ENCODE measurements at places on chromosomes 1 and 21.

DNA sequence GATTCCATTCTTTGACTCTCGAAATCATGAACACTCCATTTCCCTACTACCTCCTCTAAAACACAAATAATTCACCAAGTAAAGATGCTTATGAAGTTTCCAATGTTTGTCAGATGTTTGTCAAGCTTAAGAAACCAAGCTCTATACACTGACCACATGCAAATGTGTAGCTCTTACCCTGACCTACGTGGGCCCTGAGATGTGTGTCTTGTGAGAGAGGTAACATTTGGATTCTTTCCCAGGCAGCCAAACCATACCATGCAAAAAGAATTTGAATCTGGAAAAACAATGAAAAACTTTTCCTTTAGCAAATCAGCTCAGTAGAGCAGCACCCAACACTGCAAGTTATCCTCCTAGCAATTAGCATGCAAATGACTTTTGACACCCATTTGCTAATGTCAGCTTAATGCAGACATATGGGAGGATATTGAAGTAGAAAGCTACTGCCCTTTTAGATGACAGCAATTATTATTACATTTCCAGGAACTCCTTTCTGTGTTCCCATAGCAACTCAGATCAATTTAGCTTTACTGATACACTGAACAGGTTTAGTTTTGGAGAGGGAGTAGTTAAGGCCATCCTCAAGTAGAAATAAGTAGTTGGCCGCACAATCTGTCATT is 83.2 kb upstream of the RGS4 start:
- no peak for DNase-seq

GRCh38 chr1:16012590-16013219 is 5.1 kb downstream of the HSPB7 start:
- DNase-seq = no peak

DNA sequence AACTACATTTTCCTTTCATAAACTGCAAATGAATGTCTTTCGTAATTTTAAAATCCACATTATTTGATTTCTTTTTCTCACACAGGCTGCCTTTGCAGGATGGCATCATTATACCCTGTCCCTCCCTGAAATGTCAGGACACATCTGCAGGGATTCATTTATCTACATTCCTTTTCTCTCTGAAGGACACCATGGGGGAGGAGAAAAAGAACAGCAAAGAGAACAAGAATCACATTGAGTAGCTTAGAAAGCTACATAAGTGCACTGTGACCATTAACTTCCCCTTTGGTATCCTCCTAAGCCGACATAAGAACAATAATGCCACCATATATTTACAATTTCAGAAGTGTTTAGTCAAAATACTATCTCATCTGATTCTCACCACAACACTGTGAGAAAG is 129.5 kb downstream of the PIGK start:
- no peak for DNase-seq

DNA sequence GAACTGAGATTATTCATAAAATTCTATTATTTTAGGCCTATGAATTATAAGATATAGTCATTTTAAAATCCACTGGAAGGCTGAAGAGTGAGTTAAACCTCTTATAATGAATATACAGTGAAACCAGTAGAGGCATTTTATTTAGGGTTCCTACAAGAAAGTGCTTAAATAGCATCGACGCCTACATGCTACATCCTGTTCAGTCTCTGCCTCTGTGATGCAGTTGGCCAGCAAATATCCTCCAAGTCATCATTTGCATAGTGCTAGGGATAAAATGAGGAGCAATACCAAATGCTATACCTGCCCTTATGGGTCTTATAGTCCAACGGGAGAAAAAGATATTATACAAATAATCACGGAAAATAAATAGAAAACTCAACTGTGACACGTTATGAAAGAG is 59.6 kb downstream of the EDEM3 start:
- DNase-seq = no peak

GRCh38 chr1:216721863-216722262 is 1.4 kb downstream of the ESRRG start:
- DNase-seq = no peak

GRCh38 chr1:57106296-57106695 is 140.5 kb upstream of the C8B start:
- DNase-seq = no peak

DNA sequence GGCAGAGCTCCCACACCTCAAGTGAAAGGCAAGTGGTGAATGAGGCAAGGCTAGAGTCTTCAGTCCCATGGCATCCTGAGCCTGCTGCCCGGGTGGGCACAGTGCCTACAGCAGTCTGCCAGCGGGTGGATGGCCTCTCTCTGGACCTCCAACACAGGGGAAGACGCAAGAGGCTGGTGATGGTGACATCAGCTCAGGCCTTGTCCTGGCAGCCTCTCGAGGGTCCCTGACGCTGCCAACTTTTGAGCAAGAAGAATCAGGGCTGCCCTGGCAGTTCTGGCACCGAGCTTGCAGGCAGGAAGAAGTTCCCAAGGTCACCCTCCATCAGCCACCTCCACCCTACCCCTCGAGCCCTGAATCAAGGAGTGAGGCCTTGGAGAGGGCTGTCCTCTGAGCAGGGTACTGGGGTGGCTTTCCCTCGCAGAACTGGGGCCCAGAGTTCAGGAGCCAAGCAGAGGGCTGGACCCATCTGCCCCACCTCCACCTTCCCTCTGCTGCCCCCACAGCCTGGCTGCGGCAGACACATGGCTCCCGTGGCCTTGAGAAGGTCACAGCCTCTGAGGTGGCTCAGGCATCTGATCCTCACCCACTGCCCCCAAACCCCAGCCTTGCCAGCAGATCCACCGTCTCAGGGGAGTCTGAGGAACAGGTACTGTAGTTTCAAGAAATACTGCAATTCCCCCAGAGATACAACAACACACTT is 5.8 kb downstream of the RAP1GAP start:
- DNase-seq = no peak

GRCh38 chr1:224287714-224288113 is 42.3 kb downstream of the NVL start:
- DNase-seq = no peak

- no peak for DNase-seq
Measured at GRCh38 chr1:7438396-7438785, 332.7 kb upstream of the VAMP3 start.

DNA sequence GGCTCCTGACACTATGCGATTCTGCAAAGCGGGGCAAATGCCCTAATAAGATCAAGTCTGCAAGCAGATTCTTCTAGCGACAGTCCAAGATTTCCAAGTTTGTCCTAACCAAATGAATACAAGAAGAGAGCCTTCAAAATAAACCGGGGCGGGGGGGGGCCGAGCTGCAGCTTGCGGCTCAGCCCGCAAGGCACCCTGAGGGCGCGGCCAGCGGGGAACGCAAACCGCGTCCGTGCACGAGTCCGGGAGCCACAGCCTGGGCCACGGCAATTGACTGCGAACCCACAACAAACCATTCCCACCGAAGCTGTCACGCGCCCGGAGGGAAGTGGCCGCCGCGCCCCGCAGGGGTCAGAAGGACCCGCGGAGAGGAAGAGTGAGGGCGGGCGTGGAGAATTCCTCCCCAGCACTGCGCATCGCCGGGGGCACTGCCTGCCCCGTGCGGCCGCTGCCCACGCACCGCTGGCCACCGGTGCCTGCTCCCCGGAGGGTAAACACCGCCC is 687 bp downstream of the TGFBR3 start:
- DNase-seq = no peak

DNA sequence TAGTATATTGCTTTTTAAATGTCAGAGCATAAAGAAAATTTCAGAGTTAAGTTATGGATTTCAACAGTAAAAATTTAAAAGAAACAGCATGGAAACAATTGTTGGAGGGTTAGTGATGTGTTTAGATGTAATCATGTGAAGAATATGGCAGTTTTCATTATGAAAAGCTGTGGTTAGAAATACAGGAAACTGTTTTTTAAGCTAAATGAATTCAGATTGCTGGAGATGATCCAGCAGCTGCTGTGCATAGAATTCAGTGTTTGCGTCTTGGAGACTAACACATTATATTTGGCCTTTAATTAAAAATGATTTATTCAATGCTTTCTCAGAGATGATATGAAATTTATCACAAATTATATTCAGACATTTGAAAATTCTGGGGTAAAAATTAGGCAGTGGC is 273.6 kb upstream of the LRRC7 start:
- no peak for DNase-seq

- DNase-seq = no peak
Measured at GRCh38 chr1:110083866-110084226, 13.4 kb upstream of the ALX3 start.

DNA sequence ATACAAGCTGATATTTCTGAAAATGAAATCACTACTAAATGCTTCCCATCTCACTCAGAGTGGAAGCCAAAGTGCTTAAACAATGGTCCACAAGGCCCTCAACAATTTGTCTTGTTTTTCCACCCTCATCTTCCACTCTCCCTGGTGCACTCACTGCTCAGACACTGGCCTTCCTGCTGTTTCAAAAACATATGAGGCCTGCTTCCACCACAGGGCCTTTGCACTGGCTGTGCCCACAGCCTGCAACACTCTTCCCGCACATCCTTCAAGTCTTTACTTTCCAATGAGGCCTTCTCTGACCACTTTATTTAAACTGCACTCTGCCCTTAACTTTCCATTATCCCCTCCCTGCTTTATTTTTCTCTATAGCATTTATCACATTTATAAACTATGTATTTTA is 53.8 kb downstream of the SYNJ1 start:
- DNase-seq = no peak

DNA sequence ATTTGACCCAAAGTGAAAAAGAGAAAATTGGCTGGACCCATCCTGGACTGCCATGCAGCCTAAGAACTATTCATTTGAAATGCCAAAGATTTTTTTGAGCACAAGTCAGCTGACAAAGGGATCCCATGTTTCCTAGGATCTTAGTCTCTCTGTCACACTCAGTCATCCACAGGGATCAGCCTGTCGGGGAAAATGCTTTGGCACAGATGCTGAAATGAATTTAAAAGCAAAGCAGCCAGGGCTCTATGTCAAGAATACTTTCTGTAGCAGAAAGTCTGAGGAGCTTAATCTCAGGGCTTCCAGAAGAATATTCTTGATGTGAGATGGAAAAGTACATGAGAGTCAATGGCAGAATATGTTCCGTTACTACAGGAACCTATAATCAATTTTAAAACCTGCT is 1900.8 kb downstream of the MRPL39 start:
- no peak for DNase-seq

- DNase-seq = peak; percentile 85
Measured at GRCh38 chr1:52553362-52554266, 722 bp upstream of the TUT4 start.

DNA sequence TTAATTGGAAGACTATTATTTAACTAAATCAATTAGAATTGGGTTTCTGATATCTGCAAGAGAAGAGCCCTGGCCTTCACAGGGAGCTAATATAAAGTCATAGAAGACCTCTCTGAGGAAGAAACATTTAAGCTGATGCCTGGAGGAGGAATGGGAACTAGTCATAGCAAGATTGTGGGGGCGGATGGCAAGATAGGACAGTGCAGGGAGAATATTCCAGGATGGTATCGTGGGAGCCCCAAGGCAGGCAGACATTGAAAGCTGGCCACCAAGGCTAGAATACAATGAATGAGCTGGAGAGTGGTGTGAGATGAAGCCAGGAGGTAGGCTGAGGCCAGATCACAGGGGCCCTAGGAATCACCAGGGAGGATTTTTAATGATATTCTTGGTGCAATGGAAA is 20.8 kb upstream of the MYSM1 start:
- DNase-seq = no peak

GRCh38 chr1:15684468-15685291 is 560 bp downstream of the PLEKHM2 start:
- peak; percentile 29 for DNase-seq

- no peak for DNase-seq
Measured at GRCh38 chr1:183236158-183236725, 50.2 kb downstream of the LAMC2 start.

DNA sequence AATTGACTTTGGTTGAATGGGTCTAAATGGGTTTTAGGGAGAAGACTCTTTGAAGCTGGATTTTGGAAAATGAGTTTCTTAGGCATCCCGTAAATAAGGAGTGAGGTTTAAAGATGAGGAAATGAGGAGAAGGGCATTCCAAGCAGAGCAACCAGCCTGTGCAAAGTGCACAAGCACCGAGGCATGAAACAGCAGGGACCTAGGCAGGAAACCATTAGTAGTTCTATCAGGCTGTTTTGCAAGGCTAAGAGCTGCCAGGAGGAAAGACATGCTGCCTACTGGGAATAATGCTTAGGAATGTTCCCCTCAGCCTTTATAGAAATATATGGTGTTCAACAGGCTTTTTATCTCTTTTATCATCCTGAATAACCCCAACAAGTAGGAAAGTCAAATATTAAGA is 153.1 kb upstream of the FGGY start:
- DNase-seq = no peak

GRCh38 chr1:108016451-108016920 is 51.5 kb upstream of the VAV3 start:
- no peak for DNase-seq

DNA sequence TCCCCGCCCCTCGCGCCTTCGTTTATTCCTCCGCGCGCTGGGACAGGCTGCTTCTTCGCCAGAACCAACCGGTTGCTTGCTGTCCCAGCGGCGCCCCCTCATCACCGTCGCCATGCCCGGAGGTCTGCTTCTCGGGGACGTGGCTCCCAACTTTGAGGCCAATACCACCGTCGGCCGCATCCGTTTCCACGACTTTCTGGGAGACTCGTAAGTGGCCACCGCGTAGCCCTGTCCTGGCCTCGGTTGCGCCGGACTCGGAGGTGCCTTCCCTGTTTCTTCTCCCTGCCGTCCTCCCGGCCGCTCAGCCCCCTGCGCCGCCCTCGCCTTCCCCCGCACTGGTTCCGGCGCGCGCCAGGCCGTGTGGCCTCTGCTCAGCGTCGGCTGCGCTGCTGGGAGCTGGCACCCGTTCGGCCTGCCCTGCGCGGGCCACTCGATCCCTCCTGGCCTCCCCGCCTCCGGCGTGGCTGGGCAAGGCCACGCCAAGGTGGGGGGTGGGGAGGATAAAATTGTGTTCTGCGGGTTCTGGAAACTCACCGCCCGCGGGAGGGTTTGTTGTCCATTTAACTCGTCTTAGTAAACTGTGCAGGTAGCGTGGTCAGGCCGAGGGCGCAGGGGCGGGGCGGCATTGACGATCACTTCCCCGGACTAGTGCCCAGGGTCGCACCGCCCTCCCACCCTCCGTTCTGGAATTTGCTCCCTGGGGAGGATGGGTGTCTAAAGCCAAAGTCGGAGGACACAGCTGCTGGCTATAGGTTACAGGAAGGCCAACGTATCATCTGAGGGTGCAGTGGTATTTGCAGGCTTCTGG is at the start of gene PRDX6:
Gene PRDX6 (plus strand): TSS at position 50 of the 808 bp plus-strand sequence. CDS start 63 bp downstream, at position 113.
- DNase-seq = peak; percentile 95

- no peak for DNase-seq
Measured at GRCh38 chr1:173669491-173669941, at the start of gene ANKRD45. Gene ANKRD45 (minus strand): TSS chr1:173669851. CDS start chr1:173659418, 10,433 bp downstream.

DNA sequence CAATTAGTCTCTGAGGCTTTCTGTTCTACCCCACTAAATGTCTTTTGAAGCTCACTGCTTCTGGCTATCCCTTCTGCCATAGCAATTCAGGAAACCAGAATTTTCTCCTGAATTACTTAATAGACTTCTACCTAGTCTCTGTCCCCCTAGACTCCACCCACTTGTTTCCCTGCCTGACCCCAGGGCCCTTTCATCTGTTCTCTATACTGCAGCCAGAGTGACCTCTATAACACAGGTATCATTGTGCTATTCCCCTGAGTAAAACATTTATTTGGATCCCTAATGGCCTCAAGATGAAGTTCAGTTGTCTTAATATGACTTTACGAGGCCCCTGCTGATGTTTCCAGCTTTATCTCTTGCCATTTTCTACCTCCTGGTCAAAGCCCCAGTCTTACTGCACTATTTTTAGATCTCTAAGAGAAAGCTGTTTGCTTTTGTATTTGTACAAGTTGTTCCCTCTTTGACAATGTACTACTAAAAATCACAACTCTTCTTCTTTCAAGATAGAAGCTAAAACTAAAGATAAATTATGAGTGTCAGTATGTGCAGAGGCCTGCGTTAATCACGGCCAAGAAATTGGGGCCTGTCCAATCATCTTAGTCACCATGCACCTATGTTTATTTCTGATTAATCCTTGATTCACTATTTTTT is 54.5 kb downstream of the ATP1B1 start:
- DNase-seq = no peak

Data from NK-92 treated with Interleukin-12 subunit alpha and Interleukin-12 subunit beta, amount 100 ng/mL, for 24 hours (cell line).